ENCODE measurements at places on chromosomes 1 and 21. TPM values are rescaled to one million over a fixed set of nuclear protein-coding genes. Genes with fewer than 3 reads are reported as not detected.

DNA sequence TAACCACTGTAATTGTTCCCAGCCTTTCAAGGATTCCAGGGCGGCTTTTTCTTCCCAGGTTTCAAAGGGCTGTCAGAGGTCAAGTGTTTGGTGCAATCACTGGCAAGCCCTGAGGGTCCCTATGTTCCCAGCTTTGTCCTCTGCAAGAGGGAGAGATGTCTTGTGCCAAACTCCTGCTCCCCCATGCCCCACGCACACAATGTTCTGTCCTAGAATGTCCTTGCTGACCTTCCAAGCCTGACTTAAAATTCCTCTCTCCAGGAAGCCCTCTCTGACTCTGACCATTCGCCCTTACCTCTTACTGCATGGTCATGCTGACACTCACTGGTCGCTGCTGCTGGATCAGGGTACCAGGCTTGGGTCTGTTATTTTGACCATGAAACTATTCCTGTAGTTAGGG lies 152.5 kb upstream of the KCND3 start:
- DNase-seq = no peak

DNA sequence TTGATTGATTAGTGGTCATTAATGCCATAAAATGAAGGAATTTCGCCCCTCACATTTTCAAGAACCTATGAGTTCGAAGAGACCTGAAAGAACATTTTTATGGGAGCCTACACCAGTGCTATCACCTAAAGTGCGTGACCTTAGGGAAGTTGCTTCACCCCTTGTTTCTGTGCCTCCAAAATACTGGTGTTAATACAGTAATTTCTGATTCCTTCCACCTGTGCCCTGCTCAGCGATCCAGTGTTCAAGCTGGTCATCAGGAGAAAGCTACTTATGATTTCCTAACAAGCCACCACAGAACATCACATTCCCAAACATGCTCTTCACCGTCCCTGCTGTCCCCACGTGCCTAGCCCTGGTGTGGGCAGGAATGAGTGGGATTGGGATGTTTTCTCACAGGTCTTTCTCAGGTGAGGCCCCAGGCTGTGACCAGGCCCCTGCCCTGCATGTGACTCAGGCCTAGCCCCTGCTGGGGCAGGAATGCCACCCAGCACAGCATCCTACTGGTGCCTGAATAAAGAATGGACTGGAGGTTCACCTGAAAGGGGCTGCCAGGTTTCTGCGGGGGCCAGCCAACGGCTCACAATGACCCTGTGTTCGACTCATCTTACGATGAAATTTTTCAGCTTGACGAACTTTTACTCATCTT lies 60.3 kb downstream of the CD247 start:
- DNase-seq = no peak

- DNase-seq = no peak
These were observed 4.2 kb downstream of the AURKAIP1 start for GRCh38 chr1:1370771-1371300.

- DNase-seq = no peak
These were observed 40.8 kb downstream of the RTCA start for GRCh38 chr1:100306735-100307313.

DNA sequence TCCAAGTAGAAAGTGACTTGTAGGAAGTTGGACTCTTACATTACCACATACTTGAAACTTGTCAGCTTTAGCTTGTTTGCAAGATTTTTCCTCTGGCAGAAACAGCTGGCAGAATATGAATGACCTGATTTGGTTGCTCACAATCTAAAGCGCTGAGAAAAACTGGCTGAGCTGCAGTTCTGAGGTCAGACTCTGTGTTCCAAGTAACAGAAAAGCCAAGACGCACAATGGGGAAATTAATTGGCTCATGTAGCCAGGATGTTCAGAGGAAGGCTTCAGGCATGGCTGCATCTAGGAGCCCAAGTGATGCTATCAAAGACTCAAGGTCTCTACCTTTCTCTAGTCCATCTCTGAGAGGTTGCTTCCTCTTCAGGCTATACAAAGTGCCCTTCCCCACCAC lies 27.0 kb downstream of the ALPL start:
- no peak for DNase-seq

DNA sequence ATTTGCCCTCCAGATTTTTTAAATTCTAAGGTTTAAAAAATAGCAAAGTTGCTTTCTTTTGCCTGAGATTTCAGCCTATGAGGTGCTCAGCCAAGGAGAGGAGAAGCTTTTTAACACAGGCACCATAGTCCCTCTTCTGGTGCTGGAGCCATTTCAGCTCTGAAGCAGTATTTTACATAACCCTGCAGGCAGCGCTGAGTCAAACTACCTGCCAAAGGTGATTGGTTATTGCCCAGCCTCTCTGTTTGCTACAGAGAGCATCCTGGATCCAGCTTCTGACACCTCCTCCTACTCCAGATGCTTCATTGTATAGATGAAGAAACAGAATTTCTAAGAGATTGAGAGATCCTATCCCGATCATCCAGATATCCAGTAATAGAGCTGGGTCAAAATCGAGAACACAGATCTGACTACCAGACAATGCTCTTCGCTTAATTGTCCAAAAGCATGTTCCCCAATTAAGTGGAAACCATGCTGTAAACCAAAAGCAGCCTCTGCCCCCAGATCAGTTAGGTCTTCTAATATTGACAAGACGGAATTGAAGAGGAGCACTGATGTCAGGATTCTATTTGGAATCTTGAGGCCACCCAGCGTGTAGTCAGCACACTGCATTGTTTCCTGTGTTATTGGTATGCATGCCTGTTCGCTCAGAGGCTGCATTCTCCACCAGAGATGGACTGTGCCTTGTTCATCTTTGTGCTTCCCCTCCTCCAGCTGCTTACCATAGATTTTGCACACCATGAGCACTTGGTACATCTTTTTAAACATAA lies 22.1 kb downstream of the RGS8 start:
- no peak for DNase-seq

- DNase-seq = peak; percentile 81
These were observed 28.1 kb downstream of the PADI4 start for GRCh38 chr1:17335821-17336710.

GRCh38 chr21:31656199-31657095 lies 3.0 kb upstream of the SOD1 start:
- DNase-seq = no peak

DNA sequence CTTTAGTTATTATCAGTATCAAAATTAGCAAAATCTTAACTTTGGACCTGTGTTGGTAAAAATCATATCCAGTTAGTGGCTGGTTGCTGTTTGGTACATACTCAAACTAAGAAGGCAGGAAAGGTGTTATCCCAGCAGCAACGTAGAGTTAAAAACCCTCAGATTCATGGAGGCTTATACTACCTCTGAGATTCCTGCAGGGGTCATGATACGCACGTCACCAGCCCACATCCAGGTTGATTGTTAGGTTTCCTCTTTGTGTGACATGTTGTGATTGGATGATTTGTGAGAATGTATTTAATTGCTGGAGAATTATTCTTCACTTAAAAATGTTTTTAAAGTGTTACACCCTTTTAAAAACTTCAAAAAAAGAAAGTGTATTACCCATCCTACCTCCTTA lies 423.3 kb upstream of the ADGRL2 start:
- no peak for DNase-seq

GRCh38 chr1:209692745-209693504 lies 11.7 kb upstream of the HSD11B1 start:
- peak; percentile 73 for DNase-seq

GRCh38 chr1:99465176-99465900 lies 180.6 kb upstream of the PALMD start:
- DNase-seq = no peak

DNA sequence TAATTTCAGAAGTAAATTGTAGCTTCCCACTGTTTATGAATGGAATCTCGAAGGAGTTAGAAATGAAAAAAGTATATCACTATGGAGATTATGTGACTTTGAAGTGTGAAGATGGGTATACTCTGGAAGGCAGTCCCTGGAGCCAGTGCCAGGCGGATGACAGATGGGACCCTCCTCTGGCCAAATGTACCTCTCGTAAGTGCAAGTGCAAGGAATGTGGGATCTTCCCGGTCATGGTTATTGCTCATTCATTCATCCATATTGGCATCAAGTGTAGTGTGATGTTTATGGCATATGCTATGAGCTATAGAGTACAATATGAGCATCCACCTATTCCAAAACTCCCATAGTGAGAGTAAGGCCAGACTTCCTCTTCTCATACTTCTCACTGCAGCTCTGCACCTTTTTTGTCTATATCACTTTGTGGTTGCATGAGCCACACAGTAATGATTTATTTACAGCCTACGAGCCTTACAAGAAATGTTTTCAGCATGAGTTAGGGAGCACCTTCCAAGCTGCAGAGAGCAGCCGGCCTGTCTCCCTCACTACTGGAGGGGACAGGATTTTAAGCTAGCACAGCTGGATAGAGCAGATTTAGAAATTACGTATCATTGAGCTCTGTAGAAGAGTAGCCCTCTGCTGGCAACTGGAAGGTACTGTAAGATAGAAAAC lies 24.9 kb upstream of the CR1L start:
- no peak for DNase-seq

DNA sequence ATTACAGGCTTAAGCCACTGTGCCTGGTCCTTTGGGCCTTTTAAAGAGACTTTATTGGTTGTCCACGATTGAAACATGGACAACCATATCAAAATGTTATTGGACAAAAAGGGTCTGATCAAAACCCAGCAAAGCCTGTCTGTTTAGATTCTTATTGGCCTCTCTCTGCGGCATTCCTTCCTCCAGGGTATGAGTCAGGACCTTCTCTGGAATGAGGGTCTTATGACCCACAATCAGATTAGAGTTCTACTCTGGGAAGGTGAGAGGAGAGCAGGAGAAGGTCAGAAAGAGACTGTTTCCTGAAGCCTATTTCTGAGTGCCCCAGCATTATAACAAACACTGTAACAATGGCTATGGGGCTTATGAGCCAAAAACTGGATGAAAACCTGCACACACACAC lies 7.9 kb downstream of the LURAP1 start:
- DNase-seq = no peak

DNA sequence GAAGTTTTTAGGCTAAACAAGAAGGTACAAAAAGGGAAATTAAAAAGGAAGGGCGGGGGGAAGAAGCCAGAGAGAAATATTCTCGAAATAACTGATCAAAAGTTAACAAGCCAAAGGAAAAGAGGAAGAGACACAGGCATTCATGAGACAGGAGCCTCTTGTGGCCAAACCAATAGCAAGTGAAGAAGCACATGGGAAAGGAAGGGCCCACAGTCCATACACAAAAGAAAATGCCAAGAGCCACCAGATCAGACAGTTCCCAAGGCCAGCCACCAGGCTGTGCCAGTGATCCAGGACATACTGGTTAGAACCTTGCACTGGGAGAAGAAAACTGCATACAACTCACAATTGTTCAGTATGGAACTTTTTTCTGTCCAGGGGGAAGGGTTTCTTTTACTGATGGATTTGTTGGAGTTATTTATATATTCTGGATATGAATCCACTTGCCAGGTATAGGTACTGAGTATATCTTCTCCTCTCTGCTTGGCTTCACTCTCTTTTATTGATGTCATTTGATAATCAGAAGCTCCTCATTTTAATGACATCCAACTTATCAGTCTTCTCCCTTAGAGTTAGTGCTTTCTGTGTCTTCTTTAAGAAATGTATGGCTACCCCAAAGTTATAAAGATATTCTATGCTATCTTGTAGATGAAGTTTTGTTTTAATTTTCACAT lies 76.8 kb downstream of the CD46 start:
- DNase-seq = no peak

DNA sequence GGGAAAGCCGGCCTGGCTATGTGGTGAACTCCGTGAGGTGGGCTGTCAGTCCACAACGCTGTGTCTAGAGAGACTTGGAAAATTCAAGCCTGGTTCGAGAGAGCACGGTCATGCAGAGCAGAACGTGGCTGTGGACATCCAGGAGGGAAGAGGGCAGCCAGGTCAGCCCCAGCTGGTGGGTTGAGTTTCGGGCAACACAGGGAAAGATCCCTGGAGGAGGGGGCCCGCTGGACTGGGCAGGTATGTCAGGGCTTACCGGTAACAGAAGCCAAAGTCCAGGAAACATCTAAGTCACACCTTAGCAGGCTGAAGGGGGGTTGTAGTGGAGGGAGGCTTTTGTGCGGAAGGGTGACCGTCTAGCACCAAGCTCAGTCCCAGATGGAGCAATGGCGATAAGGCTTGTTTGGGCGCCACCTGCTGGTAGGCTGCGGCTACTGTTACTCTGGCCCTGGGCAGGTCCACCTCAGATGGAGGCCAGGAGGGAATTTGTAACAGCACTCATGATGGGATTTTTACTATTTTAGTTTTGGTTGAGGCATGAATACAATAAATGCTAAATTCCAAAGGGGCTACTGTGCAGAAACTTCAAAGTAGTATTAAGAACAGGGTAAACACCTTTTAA lies 143.3 kb upstream of the ZNF644 start:
- peak; percentile 85 for DNase-seq

DNA sequence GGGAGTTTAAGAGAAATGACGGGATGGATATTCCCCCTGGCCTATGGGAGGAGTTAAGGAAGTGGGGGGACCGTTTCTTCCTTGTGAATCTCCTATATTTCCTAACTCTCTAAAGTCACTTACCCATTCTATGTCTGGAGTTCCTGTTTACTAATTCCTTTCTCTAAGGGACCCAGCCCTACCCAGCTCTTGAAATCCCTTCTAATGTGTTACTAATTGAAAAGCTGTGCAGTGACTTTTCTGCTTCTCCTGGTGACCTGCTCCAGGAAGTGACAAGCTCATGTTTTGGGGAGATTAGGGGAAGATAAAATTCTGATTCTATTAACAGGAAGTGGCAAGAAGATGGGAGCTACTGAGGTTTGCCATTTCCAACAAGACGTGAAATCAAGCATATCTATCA lies 4.0 kb upstream of the SAMSN1 start:
- no peak for DNase-seq

DNA sequence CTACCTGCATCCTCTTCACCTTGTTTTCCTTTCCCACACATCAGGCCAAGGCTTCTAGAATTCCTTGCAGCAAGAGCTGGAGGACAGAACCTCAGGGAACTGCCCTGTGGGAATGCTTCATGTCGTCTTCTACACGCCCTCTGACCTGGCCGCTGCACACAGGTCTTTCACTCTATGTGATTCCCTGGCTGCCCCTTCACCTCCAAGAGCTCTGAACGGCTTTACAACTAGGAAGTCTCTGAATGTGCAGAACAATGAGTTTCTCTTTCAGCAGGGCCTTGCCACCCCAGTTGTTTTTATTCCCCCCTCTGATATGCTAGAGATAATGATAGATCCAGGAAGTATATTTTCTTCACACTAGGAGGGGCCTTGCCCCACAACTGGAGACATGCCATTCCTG lies 142.6 kb downstream of the CLIC6 start:
- DNase-seq = no peak

Gene SPRR1A
- 36.3 TPM for total RNA-seq

Gene DMBX1
- total RNA-seq = 0.10 TPM

Gene GJA5
- total RNA-seq = 0.58 TPM

Gene S100A9
- 1,065 TPM for total RNA-seq

Gene SYT6
- total RNA-seq = 1.1 TPM

Gene KAZN
- 21.9 TPM for total RNA-seq

Gene CHI3L2
- total RNA-seq = 3.4 TPM

Gene OR6N1
- total RNA-seq = not detected

Gene ALX3
- 1.4 TPM for total RNA-seq

Gene PERM1
- 0.62 TPM for total RNA-seq

Gene FAM72C
- total RNA-seq = 0.86 TPM

Gene C1QC
- total RNA-seq = not detected

Gene LIPI
- total RNA-seq = not detected

Gene MEGF6
- 61.7 TPM for total RNA-seq

Gene CTTNBP2NL
- total RNA-seq = 77.4 TPM

Measured in type B pancreatic cell (in vitro differentiated cells).